ENCODE measurements at places on chromosomes 7 and 10. TPM values are rescaled to one million over a fixed set of nuclear protein-coding genes. Genes with fewer than 3 reads are reported as not detected.

The OR6V1 gene
- total RNA-seq, result not detected

The WDR86 gene
- 0.19 TPM for total RNA-seq

The SPDYE2 gene
- not detected for total RNA-seq

The PRXL2A gene
- 40.7 TPM for total RNA-seq

The MMD2 gene
- not detected for total RNA-seq

The STEAP1 gene
- 13.5 TPM for total RNA-seq

The HOXA10 gene
- 7.5 TPM for total RNA-seq

The SHTN1 gene
- total RNA-seq, result 26.1 TPM

The NYAP1 gene
- 1.2 TPM for total RNA-seq

The EIF4EBP2 gene
- 16.5 TPM for total RNA-seq

The IDI2 gene
- not detected for total RNA-seq

The CARD11 gene
- total RNA-seq, result 1.8 TPM

The NEBL gene
- total RNA-seq, result 4.2 TPM

The ALDH18A1 gene
- 49.3 TPM for total RNA-seq

The CYP2E1 gene
- total RNA-seq, result 0.22 TPM

The ASAH2B gene
- 4.9 TPM for total RNA-seq

The SKIDA1 gene
- 1.3 TPM for total RNA-seq

The SPDYE16 gene
- not detected for total RNA-seq

The LOXL4 gene
- total RNA-seq, result 1.6 TPM

The PIP gene
- total RNA-seq, result 0.28 TPM

The INTS1 gene
- 62.3 TPM for total RNA-seq

The IFIT5 gene
- 11.3 TPM for total RNA-seq

The SFMBT2 gene
- 5.9 TPM for total RNA-seq

The SPDYE6 gene
- not detected for total RNA-seq

All from A549 treated with RU486 at 1 μM for 4 hours (cell line).